ENCODE measurements at places on chromosomes 3 and 15. TPM values are rescaled to one million over a fixed set of nuclear protein-coding genes. Genes with fewer than 3 reads are reported as not detected.

DNA sequence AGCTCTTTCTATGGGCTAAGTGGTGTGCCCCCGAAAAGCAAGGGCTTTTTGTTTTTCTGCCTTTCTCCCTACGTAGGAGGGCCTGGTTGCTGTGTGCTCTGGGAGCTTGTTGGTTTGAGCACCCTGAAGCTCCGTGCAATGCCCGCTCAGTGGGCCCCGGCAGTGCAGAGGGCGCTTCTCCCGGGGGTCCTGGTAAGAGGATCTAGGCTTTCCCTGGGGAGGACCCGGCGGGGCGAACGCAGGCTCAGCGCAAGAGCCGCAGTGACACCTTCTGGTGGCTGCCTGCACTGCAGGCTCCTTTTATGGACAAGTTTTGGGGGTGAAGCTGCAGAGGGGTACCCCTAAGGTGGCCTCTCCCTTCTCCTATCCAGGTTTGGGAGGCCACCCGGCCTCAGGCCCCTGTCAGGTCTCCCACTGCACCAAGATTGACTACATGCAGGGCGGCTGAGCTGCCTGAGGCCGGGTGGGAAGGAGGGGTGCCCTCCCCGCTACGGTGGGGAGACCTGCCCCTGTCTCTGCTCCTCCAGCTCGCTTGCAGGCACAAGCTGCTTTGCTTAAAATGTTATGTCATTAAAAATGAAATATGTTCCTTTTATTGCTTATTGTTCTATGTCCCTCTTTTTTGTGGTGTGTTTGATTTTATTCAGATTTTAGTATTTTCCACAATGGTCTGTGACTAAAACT lies 387.9 kb downstream of the GABRG3 start:
- DNase-seq = no peak

DNA sequence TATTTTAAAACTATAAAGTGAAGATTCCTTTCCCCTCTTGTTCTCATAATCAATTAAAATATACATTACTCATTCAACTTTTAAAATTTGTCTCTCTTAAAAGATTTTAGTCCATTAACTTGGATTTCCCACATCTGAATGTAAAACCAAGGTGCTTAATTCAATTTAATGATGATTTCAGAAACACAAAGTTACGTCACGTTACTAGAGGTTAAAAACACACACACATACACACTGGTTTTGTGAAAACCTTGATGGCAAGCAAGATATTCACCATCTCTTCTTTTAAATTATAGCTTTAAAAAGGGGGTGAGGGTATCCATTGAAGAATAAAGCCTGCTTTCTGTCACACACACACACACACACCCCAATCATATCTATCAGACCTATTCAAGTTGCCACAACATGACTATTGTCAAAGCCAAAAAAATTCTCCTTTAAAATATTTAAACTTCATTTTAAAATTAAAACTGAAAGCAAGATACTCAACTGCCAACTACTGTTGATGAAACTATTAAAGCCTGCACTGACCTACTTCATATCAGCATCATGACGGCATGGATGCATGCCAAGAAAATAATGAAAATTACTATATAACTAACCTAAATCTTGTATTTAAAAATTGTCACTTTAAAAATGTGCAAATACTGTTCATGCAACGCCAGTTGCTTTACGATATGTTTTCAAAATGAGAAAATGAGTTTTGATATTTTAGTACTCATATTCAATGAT lies 2.1 kb downstream of the RFX7 start:
- peak; percentile 10 for DNase-seq

GRCh38 chr3:39869890-39870289 lies 60.5 kb downstream of the MYRIP start:
- DNase-seq = no peak

GRCh38 chr3:154192225-154192624 lies 71.0 kb downstream of the ARHGEF26 start:
- no peak for DNase-seq

DNA sequence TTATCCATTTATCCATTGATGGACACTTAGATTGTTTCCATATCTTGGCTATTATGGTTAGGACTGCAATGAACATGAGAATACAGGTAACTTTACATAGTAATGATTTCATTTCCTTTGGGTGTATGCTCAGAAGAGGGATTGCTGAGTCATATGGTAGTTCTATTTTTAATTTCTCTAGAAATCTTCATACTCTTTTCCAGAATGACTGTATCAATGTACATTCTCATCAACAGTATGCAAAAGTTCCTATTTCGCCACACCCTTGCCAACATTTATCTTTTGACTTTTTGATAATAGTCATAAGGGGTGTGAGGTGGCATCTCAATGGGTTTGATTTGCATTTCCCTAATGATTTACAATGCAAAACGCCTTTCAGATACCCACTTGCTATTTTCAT lies 6.2 kb upstream of the NIPA1 start:
- no peak for DNase-seq

GRCh38 chr15:35000511-35000910 lies 12.4 kb upstream of the ZNF770 start:
- peak; percentile 79 for DNase-seq

- DNase-seq = no peak
Measured at GRCh38 chr15:74414603-74415338, 19.0 kb downstream of the SEMA7A start.

GRCh38 chr3:143755978-143756377 lies 92.3 kb downstream of the SLC9A9 start:
- DNase-seq = no peak

DNA sequence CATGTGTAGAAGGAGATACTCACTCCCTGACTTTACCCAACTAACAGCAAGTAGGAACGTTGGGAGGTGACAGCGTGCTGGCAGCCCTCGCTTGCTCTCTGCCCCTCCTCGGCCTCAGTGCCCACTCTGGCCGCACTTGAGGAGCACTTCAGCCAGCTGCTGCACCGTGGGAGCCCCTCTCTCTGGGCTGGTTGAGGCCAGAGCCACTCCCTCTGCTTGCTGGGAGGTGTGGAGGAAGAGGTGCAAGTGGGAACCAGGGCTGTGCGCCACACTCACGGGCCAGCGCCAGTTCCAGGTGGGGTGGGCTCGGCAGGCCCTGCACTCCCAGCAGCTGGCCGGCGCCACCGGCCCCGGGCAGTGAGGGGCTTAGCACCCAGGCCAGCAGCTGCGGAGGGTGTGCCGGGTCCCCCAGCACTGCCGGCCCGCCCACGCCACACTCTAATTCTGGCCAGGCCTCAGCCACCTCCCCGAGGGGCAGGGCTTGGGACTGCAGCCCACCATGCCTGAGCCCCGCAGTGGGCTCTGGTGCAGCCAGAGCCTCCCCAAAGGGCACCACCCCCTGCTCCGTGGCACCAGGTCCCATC lies 68.4 kb upstream of the FRMD4B start:
- DNase-seq = no peak

- no peak for DNase-seq
Measured at GRCh38 chr3:126957776-126958637, 24.9 kb upstream of the PLXNA1 start.

- DNase-seq = peak; percentile 31
Measured at GRCh38 chr3:188211476-188211875, 57.5 kb downstream of the LPP start.

DNA sequence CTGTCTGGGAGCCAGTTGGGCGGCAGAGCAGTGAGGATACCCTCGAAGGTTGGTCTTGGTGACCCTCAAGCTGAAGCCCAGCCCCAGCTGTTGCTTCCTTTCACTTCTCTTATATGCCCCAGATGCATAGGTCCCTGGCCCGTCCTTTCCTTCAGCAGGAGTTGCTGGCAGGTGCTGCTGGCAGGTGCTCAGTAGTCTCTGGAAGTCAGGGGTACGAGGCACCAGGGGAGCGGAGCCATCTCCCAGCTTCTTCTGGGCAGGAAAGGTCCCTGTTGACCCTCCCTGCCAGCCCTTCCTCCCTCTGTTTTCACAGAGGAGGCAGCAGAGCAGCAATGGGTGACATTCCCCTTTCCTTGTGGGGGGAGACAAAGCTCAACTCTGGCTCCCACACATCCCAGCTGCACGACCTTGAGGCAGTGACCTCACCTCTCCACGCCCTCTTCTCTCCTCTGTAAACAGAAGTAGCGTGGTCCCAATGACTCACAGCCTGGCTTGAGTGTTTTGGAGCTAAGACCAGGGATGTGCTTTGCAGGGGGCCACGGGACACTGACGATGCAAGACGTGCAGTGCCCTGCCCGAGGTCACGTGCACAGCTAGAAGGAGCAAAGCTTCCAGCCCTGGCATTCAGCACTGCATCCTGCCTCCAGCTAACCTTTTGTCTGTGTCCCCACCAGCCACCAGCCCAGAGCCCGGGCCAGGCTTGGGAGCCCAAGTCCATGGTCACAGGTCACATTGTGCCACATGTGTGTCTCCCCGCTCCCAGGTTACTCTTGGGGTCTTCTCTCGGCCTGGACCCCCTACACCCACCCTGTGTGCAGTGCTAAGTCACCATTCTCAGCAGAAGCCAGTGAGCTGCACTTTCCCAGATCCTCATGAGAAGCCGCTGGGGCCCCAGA lies 49.7 kb downstream of the SLC6A6 start:
- DNase-seq = peak; percentile 98

GRCh38 chr15:96869122-96869521 lies 538.6 kb downstream of the NR2F2 start:
- no peak for DNase-seq

GRCh38 chr3:158434412-158435038 lies 136.5 kb upstream of the MLF1 start:
- DNase-seq = peak; percentile 60

- peak; percentile 87 for DNase-seq
Measured at GRCh38 chr15:67101911-67102598, 36.7 kb downstream of the SMAD3 start.

DNA sequence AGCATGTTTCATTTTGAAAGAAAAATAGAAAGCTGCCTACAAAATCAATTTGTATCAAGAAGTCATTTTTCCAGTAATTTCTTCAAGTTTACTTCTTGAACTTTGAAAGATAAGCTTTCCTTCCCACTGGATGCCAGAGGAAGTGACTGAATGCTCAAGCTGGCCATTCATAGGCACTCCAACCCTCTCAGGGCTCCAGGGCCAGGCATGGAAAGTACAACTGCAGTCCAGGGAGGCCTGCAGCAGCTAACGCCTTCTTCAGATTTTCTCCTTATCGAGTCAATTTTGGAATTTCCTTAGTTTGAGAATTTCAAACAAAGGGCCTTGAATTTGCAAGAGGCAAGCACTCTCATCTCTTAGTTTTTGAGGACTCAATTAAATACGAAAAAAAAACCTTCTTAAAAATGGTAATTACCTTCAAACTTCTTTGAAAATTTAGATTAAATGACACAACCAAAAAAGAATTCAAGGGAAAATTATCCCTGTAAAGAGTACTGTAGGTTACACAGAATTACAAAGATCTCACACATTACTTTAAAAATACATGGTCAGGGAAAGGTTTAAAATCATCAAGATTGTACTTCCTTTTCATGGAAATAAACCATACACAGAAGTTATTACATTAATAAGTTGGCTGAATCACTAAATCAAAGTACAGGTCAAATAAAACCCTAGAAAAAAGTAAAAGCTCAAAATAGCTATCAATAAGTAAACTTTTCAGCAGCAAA lies 2.5 kb downstream of the UBP1 start:
- peak; percentile 77 for DNase-seq

DNA sequence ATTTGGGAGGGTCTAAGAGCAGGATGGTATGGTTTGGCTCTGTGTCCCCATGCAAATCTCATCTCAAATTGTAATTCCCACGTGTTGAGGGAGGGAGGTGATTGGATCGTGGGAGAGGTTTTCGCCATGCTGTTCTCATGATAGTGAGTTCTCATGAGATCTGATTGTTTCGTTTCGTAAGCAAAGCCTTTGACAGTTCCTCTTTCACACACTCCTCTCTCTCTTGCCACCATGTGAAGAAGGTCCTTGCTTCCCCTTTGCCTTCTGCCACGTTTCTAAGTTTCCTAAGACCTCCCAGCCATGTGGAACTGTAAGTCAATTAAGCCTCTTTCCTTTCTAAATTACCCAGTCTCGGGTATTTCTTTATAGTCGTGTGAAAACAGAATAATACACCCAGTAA lies 553.7 kb downstream of the TAFA4 start:
- DNase-seq = no peak

GRCh38 chr3:188034989-188035388 lies 119.0 kb upstream of the LPP start:
- no peak for DNase-seq

DNA sequence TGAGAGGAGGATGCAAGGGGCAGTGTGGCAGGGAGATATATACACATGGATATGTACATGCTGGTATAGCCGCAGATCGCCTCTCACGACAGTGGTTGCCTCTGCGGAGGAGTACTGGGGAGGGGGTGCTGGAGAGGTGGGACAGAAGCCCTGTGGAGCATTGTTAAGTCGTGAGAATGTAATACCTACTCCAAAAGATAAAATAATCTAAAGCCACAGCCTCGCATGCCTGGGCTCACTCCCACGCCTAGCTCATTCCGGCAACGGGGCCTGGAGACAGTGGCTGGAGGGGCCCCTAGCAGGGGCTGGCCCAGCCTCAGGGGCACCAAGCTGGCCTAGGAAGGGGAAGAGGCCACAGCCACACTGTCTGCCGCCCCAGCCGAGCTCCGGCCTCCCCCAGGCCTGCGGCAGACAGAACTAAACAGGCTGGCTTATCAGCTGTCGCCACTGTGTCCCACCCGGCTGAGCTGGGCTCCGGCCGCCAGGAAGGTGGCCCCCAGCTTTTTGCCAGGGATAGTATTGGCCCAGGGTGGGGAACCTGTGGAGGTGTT lies 65.1 kb upstream of the LCTL start:
- DNase-seq = no peak

GRCh38 chr3:105145511-105145910 lies 221.2 kb upstream of the ALCAM start:
- DNase-seq = no peak

- DNase-seq = no peak
Measured at GRCh38 chr3:126773167-126773566, 69.1 kb downstream of the CHCHD6 start.

The UBE2E1 gene
- polyA plus RNA-seq = 72.0 TPM

The WDR93 gene
- not detected for polyA plus RNA-seq

The PDE8A gene
- 35.9 TPM for polyA plus RNA-seq

The ECE2 gene
- not detected for polyA plus RNA-seq

The SNRK gene
- polyA plus RNA-seq = 5.9 TPM

The NANOGP8 gene
- not detected for polyA plus RNA-seq

The PIGX gene
- polyA plus RNA-seq = 9.4 TPM

The FAM107A gene
- not detected for polyA plus RNA-seq

The LRRC49 gene
- 8.6 TPM for polyA plus RNA-seq

The PYDC2 gene
- not detected for polyA plus RNA-seq
